ENCODE measurements at places on chromosomes 1 and 21.

DNA sequence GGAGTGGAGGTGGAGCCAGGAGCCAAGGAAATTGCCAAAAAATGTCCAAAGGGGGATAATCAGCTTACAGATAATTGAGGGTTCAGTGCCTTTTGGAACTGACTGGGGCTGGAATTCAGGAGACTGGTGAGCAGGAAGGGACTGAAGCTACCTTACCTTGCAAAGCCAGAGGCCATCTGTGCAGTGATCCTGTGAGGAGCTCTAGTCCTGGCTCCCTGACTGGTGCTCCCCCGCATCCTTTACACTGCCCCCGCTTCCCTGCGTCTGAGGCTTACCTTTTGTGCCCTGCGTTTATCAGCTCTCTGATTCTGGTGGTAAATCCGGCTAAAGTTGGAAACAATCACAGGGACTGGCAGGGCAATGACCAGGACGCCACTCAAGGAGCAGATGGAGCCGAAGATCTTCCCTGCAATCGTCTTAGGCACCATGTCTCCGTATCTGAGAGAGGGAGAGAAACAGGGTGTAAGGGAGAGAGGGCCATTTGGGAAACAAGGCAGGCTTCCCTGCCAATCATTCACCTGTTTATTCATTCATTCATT lies 31.0 kb downstream of the DDX20 start:
- DNase-seq = no peak

GRCh38 chr1:44355582-44356305 lies 687 bp upstream of the ERI3 start:
- DNase-seq = no peak

GRCh38 chr1:3919706-3920105 lies 19.6 kb upstream of the C1orf174 start:
- no peak for DNase-seq

DNA sequence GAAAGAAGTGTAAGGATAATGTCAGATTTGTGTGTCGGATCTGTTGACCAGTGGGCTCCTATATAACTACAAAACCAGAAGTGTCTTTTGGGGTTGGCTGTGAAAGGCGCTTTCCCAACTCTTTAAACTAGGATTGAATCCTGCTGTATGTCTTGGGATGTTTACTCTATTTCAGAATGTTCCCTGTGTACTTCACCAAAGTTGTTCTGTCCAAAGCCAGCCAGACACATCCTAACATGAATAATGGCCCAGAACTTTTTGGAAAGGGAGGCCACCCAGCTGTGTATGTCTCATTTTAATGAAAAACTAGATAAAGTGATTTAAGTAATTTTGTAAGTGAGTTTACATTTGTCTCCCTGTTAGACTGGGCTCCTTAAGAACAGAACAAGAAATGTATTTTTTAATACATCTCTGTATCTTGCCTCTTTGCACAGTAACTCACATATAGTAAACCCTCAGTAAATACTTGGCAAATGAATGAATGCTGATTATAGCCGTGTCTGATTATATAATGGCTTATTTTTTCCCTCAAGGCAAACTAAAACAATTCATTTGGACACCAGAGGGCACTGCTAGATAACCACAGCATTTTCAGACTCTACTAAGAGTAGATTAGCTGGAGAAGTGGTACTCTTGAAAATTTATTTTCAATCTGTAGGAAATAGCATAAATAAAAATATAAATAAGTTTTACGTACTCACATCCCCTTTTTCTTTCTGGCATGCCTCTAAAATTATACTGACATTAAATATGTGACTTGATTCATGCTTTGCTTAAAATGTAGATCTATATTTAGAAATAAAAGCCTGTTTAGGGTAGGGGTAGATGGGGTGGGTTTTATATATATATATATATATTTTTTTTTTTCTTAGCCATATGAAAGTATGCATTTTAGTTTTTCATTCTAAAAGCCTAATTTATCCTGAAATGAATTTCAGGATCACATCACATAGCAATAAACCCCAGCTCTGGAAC lies 23.8 kb downstream of the TSEN15 start:
- no peak for DNase-seq

- DNase-seq = no peak
These were observed 87.3 kb downstream of the KCNJ6 start for GRCh38 chr21:37828991-37829390.

- no peak for DNase-seq
These were observed 3.3 kb upstream of the F3 start for GRCh38 chr1:94544706-94545490.

DNA sequence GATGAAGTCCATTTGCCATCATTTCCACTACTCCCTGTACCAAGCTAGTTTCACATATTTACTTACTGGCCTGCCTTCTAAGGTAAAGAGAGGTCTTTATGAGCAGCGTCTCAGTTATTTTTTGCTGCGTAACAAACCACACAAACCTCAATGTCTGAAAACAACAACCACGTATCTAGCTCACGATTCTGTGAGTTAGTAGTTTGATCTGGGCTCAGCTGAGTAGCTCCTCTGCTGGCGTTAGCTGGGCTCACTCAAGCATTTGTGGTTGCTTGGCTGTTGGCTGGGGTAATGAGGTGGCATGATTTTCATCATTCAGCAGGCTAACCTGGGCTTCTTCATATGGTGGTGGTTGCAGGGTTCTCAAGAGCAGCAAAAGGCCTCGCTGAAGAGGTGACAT lies 225.4 kb downstream of the FOXD2 start:
- DNase-seq = no peak

DNA sequence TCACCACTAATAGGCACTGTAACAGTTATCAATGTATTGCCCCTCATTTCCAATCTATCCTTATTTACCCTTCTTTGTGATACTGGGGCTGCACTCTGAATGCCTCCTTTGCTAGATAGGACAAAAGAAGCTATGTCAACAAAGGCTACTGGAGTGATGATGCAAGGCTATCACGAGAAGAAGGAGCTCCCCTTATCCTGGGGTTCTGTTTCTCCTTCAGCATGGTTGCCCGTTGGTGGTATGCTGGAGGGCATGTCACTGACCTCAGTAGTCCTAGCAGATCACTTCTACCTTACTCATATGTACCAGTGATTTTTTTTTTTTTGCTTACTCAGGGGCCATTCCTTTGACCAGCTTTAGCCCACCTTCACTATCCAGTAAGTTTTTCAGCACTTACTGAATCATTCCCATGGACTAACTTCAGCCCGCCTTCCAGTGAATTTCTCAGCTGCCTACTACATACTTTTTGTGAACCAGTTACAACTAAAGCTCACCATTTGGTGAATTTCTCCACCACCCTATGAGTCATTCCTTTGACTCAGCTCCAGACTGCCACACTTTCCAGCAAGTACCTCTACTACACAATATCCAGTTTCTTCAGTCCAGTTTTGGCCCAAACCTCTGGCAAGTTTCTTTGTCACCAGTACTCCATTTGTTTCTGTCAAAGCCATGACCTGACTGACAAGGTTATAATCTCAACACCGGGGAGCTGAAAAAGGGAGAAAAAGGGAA lies 944.5 kb downstream of the KCNT2 start:
- DNase-seq = no peak

- no peak for DNase-seq
These were observed 21.7 kb downstream of the BCAR3 start for GRCh38 chr1:93659822-93660503.

Measured in T follicular helper cell (primary cell).